ENCODE measurements at places on chromosomes 12 and 14.
A peak's percentile ranks its signal among the peaks of the same experiment; 100 is the strongest.

DNA sequence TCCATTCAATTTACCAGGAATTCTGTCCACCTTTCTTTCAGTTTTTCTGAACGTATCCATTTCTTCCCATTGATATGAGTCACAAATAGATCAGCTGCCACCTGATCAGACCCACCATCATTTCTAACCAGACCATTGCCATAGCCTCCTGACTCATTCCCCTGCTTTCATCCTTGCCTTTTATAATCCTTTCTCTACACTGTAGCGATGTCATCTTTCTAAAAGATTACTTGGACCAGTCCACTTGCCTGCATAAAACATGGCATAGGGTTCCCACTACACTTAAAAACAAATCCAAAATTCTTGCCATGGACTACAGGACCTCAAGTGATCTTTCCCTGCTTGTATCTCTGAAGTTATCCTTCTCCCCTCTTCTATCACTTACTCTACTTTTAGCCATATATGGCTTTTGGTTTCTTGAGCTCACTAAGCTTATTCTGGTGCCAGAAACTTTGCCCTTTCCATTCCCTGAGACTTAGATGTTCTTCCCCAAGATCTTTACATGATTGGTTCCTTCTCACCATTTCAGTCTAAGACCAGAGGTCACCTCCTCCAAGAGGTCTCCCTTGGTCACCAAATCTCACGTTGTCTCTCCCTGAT lies 149.5 kb upstream of the KRR1 start:
- no peak for DNase-seq

GRCh38 chr12:92304371-92305055 lies 158.9 kb upstream of the BTG1 start:
- peak; percentile 49 for DNase-seq

DNA sequence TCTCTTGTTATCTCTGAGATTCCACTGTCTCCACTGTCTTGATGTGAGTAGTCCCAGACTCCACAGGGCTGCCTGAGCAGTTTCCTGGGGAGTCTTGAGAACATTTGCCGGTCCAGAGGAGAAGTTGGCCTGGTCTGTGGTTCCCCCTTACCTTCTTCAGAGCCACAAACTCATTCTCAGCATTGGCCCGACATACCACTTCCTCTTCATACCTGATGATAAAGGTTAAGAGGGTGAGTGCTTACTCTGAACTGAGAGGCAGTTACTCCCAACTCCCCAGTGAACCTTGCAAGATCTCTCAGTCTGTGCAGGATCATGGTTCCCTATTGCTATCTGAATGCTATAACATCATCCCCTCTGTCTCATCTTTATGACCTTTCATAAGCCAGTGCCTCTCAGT lies 2.6 kb downstream of the KRT84 start:
- DNase-seq, result no peak

- DNase-seq, result peak; percentile 51
These were observed 66.8 kb downstream of the VWF start for GRCh38 chr12:6057700-6058099.

GRCh38 chr12:14607568-14607967 lies 39.9 kb upstream of the PLBD1 start:
- DNase-seq, result no peak

DNA sequence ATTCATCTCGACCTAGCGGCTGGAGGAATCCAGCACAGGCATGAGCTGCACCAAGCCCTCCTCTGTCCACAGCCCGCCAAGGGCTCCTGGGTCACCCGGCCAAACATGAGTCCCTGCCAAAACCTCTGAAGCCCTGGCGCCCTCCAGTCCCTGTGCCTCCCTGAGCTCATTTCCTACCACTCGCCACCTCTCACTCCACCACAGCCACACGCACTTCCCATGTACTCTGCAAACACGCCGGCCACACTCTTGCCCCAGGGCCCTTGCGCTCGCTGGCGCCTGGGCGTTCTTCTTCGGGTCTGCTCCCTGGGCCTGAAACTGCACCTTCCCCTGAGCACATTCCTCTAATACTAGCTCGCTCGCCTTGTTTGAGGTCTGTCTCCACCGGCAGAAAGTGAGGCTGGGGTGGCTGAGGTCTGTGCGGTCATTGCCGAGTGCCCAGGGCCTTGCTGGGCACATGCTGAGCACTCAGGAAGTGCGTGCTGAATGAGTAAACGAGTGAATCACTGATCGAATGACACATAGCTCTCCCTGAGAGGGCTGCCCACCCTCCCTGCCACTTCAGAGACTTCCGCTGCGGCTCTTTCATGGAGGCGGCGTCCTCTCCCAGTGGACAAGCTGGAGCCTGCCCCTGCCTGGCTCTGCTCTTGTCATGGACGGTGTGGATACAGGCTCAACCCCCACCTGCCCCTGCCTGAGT lies 33.7 kb upstream of the DLK1 start:
- peak; percentile 68 for DNase-seq

DNA sequence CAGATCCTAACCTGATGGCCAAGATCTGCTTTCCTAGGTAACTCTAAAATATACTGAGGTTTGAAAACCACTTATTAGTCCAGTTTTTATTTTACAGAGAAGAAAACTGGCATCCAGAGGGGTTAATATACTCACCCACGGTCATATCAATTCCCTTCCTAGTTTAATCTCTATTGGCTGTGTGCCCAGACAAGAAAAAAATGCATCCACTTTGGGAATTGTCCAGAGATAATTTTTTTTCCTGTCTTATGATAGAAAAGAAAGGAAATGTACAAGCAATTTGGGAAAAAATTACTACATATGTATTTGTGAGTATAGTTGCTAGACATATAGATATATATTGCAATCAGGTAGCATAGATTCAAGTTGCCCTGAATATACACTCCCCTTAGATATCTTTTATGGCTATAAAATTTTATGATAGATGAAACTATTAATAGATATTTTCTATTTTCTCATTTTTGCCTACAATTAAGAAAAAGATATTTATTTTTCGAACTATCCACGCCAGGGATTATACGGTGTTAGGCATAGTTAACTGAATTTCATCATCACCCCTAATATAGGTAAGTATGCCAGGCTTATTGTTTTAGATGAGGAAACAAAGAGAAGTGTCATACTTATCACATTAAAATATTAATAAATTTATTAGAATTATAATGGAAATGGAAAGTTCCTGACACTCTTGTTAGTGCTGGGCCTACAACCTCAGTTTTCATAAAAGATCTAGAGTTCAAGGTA lies 100.5 kb upstream of the SLC38A2 start:
- DNase-seq, result peak; percentile 82

DNA sequence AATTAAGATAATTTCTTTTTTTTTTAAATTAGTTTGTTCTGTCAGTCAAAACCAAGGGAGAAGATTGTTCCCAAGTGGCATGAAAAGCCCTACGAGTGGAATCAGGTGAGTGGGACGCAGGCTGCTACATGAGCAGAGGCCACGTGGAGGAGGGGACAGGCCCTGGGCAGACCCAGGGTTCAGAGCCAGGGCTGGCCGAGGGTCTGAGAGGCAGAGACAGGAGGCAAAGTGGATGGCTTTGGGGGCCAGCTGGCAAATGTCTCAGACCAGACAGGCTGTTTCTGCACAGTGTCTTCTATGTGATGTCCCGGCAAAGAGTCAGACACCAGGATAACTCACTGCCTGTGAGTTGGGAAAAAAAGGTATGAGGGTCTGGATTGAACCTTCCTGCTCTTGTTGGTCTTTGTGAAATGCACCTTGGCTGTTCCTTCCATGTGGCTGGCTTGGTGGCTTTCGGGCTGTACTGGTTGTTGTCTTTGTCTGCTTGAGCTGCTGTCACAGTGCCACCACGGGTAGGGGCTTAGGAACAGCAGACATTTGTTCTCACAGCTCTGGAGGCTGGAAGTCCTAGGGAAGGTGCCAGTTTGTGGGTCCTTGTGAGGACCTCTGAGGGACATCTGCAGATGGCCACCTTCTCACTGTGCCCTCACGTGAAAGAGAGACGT lies 35.8 kb upstream of the ASPG start:
- DNase-seq, result peak; percentile 17

- DNase-seq, result peak; percentile 76
These were observed at the start of gene RIMBP2 for GRCh38 chr12:130715998-130716968. RIMBP2 (minus strand) TSS chr12:130716299; CDS start chr12:130479013, 237,286 bp downstream.

DNA sequence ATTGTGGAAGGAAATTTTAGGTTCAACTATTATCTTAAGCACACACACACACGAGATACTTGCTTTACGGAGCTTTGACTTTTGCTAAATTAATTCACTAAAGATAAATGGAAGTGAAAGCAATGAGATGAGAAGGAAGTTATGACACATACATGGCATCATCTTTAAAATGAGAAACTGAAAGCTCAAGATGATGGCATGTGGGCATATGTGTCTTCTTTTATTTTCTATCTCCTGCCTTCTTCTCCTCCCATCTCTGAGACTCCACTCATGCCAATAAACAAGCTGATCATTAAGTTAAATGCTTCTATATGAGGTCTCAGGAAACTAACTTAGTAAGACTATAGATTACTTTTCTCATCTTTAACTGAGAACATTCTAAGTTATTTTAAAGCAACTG lies 216.7 kb downstream of the MED13L start:
- no peak for DNase-seq

- no peak for DNase-seq
These were observed 48.0 kb downstream of the TSPAN8 start for GRCh38 chr12:71109834-71110233.

- DNase-seq, result no peak
These were observed 99.7 kb downstream of the RFLNA start for GRCh38 chr12:124394462-124395128.

GRCh38 chr12:71465796-71466195 lies 26.2 kb downstream of the LGR5 start:
- no peak for DNase-seq

- DNase-seq, result no peak
These were observed 51.3 kb downstream of the AMN start for GRCh38 chr14:102973706-102974285.

DNA sequence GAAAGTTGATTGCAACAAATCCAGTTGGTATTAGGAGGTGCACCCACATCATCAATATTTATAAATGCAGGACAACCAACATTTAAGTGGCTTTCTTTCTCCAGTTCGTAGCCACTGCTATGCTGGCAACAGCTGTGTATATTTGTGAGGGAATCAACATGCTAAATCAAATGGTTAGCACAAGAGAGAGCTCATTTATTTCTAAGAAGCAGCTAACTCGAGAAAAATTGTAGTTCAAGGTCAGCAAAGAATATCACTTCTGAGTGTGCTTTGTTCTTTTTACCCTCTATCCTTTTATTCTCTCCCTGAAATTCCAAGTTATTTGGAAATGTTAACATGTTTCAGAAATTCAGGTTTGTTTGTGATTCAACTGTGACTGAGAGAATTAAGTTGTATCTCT lies 137.3 kb downstream of the NAV3 start:
- DNase-seq, result no peak

DNA sequence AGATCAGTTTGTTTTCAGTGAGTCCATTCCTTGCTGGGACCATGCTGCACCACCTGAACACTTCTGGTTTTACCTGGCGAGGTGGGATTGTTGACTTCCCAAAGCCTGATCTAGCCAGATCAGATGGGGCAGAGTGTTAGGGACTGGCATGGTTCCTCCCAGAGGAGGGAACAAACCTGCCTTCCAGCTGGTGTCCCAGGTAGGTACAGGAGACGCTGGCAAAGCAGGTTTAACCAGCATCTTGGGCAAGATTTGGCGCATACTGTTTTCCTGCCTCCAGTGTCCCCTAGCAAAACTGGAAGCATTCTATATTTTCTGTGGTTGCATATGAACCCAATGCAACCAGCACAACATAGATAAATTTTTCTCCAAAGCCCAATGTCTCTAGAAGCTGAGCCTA lies 14.6 kb upstream of the FOS start:
- DNase-seq, result no peak

GRCh38 chr14:102583726-102584125 lies 8.7 kb upstream of the RCOR1 start:
- no peak for DNase-seq
